Large intestine (tissue), 12 donors: ENCODE measurements at places on chromosomes 12 and 14.
A peak's percentile ranks its signal among the peaks of the same experiment; 100 is the strongest.

DNA sequence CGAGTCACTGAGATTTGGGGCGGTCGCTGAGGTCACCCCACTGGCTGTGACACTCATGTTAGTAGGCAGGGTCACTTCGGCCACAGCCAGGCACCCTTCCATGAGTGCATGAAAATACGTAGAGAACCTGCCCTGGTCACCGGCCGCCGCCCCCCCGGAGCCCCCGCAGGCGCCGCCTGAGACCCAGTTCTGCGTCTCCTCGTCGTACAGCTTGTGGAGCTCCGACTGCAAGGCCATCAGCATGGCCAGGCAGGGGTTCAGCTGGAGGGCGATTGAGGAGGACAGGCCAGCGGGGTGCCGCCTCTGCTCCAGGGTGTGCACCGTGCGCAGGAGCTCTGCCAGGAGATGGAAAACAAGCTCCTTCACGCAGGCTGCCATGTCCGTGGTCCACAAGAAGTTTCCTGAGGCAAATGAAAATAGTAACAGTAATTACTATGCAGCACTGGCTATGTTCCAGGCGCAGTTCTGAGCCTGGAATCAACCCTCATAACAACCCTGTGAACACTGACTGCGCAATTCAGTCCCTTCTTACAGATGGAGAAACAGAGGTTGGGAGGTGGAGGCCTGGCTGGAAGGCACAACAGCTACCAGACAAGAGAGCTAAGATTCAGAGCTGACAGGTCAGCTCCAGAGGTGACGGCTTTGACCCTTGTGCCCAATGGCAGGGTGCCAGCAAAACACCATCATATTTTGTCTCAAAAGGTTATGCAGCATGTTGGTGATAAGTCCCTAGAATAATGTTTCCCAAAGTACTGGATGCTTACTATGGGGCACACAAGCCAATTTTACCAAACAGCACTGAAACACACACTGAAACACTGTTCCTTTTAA, 59.9 kb downstream of the TRAFD1 start:
- H3K36me3 ChIP-seq, result peaks cover 48% of the 10 kb centered on the region
- H3K4me1 ChIP-seq, result no peaks in the 10 kb centered on the region
- H3K4me3 ChIP-seq, result no peak overlapping the region
- DNase-seq, result no peak

DNA sequence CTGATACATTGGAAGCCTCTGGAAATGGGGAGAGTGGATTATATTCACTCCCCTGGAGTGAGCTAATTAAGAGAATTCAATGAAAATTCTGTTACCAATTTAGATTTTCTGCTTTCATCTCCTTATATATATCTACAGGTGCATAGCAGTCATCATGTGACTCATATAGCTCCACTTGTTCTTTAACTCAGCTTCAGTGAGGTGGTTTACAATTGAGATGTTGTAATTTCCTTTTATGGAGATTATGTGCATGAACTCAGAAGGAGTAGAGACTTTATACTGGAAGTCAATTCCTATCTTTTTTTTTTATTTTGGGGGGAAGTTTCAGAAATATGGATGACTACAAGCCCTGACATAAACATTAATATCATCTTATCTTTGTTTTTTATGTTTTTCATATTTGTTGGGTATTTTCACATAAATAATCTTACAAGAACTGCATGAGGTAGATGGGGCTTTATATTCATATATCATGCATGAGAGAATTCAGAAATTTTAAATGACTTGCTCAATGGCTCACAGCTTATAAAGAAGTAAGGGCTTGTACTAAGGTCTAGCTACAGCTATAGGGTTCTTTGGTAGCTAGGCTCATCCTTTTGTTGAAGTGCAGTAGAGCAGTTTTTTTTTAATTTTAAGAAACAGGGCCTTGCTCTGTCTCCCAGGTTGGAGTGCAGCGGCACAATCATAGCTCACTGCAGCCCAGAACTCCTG, 92.3 kb upstream of the SCAF11 start:
- peaks cover 7% of the 10 kb centered on the region for H3K4me1 ChIP-seq
- H3K27me3 ChIP-seq, result no peaks in the 10 kb centered on the region
- no peaks in the 10 kb centered on the region for H3K36me3 ChIP-seq
- peak overlapping the region; percentile 31 for H3K27ac ChIP-seq
- peak; percentile 37 for DNase-seq
- H3K4me3 ChIP-seq, result no peak overlapping the region

GRCh38 chr14:51004801-51005526, 60.7 kb upstream of the PYGL start:
- H3K27me3 ChIP-seq, result no peaks in the 10 kb centered on the region
- no peak overlapping the region for H3K27ac ChIP-seq
- DNase-seq, result peak; percentile 26
- H3K4me3 ChIP-seq, result no peak overlapping the region
- H3K4me1 ChIP-seq, result peaks cover 7% of the 10 kb centered on the region

GRCh38 chr14:52046376-52046917, 22.4 kb downstream of the NID2 start:
- H3K4me1 ChIP-seq, result peaks cover 7% of the 10 kb centered on the region
- H3K36me3 ChIP-seq, result no peaks in the 10 kb centered on the region

- H3K4me3 ChIP-seq, result no peak overlapping the region
- H3K27ac ChIP-seq, result no peak overlapping the region
- no peaks in the 10 kb centered on the region for H3K27me3 ChIP-seq
- H3K4me1 ChIP-seq, result no peaks in the 10 kb centered on the region
- H3K36me3 ChIP-seq, result peaks cover 54% of the 10 kb centered on the region
Observed at GRCh38 chr14:99432485-99432884, 48.2 kb downstream of the SETD3 start.

DNA sequence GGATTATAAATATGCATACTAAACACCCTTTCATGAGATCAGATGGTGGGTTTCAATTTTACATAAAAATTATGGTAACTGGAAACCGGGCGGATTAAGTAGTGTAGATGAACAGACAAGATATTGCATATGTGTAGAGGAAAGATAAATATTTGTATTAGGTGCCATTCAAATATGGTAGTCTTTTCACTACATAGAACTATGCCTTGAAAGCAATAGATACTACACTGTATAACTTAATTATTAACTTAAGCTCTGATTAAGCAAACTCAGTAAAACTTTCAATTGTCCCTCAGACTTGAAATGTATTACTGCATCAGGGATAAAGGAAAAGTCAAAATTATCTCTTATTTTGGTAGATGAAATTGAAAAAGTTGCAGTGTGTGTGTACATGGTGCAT, 1.9 kb downstream of the PTPN21 start:
- peaks cover 24% of the 10 kb centered on the region for H3K27me3 ChIP-seq
- H3K4me3 ChIP-seq, result no peak overlapping the region
- peaks cover 9% of the 10 kb centered on the region for H3K36me3 ChIP-seq
- DNase-seq, result peak; percentile 58
- H3K4me1 ChIP-seq, result peaks cover 30% of the 10 kb centered on the region

DNA sequence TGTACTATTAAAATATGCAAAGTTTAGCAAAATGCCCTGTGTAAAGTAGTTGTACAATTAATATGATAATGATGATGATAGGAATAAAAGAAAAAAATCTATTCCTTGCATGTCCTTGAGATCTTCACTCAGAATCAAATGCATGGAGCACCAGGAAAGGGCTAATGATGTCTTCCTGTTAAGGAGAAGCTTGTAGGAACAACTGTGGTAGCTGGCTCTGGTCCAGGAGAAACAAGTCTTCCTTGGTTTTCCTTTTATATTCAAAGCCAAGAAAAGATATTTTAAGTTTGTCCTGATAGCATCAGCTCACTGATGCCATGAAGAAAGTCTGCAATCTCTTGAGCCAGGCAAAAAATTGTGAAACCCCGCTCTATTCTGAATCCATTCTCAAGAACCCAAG, 138.9 kb downstream of the PIK3C2G start:
- DNase-seq, result no peak
- no peak overlapping the region for H3K27ac ChIP-seq
- no peaks in the 10 kb centered on the region for H3K4me1 ChIP-seq
- no peaks in the 10 kb centered on the region for H3K27me3 ChIP-seq

- no peaks in the 10 kb centered on the region for H3K36me3 ChIP-seq
- no peak overlapping the region for H3K27ac ChIP-seq
- peaks cover 30% of the 10 kb centered on the region for H3K4me1 ChIP-seq
- H3K27me3 ChIP-seq, result peaks cover 3% of the 10 kb centered on the region
Observed at GRCh38 chr14:99733211-99733539, 49.1 kb downstream of the CYP46A1 start.

- no peak overlapping the region for H3K4me3 ChIP-seq
- peaks cover 67% of the 10 kb centered on the region for H3K4me1 ChIP-seq
- no peaks in the 10 kb centered on the region for H3K36me3 ChIP-seq
- peak; percentile 73 for DNase-seq
- H3K27me3 ChIP-seq, result no peaks in the 10 kb centered on the region
- H3K27ac ChIP-seq, result peak overlapping the region; percentile 90
Observed at GRCh38 chr14:24425704-24426103, 3.8 kb downstream of the CBLN3 start.

DNA sequence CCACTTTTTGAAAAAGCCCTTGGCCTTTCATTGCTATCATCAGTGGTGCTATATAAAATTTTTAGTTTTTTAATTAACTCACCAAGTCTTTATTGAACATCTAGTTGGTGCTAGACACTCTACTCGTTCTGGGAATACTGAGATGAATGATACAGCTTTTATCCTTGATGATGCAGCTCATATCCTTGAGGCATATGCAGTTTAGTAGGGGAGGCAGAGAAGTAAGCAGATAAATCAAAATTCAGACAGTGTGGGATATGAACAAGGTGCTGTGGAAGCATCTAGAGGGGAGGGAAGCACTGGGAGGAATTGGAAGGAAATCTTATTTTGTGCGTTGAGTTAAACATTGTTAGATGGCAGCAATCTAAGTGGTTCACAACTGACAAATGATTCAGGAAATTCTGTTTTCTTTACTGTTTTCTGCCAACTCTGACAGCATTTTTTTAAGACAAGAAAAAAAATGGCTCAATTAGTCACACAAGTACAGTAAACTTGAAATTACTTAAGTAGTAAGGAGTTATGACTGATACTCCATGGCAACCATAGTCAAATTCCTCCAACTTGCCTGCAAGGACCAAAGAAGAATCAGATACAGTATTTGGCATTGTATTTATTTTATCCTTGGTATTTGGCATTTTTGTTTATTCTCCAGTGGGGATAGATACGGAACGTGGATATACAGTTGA, 119.2 kb downstream of the TMTC2 start:
- H3K27ac ChIP-seq, result no peak overlapping the region
- no peak overlapping the region for H3K4me3 ChIP-seq
- no peaks in the 10 kb centered on the region for H3K27me3 ChIP-seq
- no peak for DNase-seq

GRCh38 chr12:101878243-101878821, 952 bp downstream of the DRAM1 start:
- no peaks in the 10 kb centered on the region for H3K36me3 ChIP-seq
- no peaks in the 10 kb centered on the region for H3K4me1 ChIP-seq
- H3K4me3 ChIP-seq, result peak overlapping the region; percentile 92
- H3K27ac ChIP-seq, result peak overlapping the region; percentile 30

DNA sequence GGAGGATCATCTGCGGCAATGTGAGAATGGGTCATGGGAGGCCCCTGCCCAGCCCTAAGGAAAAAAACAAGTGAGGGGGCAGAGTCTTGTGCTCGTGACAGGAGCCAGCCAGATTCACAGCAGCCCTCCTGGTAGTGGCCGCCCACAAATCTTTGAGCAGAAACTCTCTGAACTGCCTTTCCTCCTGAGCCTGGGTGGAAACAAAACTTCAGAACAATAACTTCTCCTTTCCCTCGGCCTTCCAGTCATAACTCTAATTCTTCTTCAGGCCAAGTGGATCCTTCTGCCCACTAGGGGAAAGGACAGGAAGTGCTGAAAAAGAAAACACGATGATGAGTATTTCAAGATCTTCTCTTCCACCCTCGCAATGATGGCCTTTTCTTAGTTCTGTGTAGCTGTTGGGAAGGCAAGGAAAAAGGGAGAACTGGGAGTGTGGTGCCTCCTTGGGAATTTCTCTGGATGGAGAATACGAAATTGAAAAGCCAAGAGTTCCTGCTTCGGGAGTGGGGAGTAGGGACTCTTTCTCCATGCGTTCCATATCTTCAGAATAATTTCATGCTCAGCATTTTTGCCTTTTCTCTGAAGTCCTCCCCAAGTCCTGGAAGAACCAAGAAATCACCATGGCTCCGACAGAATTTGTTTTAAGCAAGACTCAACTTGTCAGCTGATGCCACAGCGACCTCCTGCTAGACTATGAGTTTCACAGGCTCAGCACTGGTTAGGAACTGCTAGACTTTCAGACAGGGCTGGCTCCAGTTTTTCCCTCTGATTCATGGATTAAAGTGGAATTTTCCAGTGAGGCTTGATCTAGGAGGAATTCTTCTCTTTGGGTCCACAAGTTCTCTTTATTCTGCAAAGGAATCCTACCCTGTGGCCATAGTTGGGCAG, 188.9 kb downstream of the CAND1 start:
- H3K4me3 ChIP-seq, result no peak overlapping the region
- no peaks in the 10 kb centered on the region for H3K27me3 ChIP-seq
- H3K36me3 ChIP-seq, result no peaks in the 10 kb centered on the region
- H3K27ac ChIP-seq, result no peak overlapping the region
- no peak for DNase-seq

DNA sequence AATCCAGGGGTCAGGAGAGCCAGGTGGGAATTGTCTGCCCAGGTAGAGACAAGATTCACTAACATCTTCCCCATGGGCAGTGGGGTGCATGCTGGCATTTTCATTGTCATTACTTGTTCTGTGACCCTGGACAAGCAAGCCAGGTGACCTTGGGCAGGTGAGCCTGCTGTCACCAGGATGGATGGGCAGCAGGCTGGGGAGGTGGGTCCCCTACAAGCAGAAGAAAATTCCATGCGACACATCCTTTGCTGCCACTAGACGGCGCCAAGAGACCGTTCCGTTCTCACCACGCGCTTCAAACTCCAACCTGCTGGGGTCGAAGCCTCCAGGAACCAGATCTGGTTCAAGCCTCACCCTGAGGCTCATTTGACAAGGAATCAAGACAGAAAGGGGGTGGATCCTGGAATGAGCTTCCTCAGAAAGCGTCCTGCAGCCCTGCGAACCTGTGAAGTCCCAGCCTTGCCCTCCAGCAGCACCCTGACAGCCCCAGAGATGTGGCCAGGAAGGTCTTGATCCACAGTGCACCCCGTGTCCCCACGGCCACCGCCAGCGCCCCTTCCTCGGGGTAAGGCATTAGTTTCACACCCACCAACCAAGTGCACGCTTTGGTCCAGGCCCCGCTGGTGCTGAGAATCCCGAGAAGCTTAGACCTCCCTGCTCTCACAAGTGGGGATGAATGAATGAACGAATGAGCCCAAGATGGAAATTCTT, 3.2 kb upstream of the DYNC1H1 start:
- H3K36me3 ChIP-seq, result no peaks in the 10 kb centered on the region
- H3K4me3 ChIP-seq, result no peak overlapping the region
- no peaks in the 10 kb centered on the region for H3K27me3 ChIP-seq
- H3K27ac ChIP-seq, result no peak overlapping the region

DNA sequence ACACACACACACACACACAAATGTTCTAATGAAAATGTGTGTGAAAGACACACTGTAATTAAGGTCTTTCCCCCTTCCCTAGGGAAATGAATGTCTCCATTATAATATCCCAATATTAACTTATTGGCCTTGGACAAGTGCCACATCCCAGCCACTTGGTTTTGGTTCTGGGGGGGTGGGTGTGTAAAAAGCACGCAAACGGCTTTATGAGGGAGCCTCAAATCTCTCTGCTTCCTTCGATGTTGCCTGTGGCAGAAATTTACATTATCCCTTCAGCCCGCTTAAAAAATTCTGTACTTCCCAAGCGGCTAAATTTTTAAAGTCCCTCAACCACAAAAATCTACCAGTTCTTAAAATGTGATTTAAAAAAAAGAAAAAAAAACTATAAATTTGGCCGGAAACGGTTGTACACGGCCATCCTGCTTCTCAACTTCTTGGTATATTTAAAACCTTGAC, 432 bp downstream of the C14orf93 start:
- no peak for DNase-seq
- H3K36me3 ChIP-seq, result no peaks in the 10 kb centered on the region
- H3K4me3 ChIP-seq, result peak overlapping the region; percentile 61
- H3K27me3 ChIP-seq, result no peaks in the 10 kb centered on the region
- peak overlapping the region; percentile 82 for H3K27ac ChIP-seq

GRCh38 chr14:73795974-73796373, 55.7 kb upstream of the PTGR2 start:
- no peak overlapping the region for H3K4me3 ChIP-seq
- DNase-seq, result peak; percentile 97
- H3K4me1 ChIP-seq, result peaks cover 38% of the 10 kb centered on the region
- H3K27me3 ChIP-seq, result no peaks in the 10 kb centered on the region
- H3K36me3 ChIP-seq, result no peaks in the 10 kb centered on the region
